ENCODE measurements at places on chromosomes 3 and 15.

- DNase-seq = peak; percentile 68
Measured at GRCh38 chr3:172065967-172066762, 26.8 kb downstream of the FNDC3B start.

GRCh38 chr3:10505050-10505790 lies at the start of gene ATP2B2:
Gene ATP2B2, minus strand, starts transcription at chr3:10505586. Its CDS starts 56,043 bp downstream, at chr3:10449543.
- no peak for DNase-seq

- no peak for DNase-seq
Measured at GRCh38 chr3:26589678-26590077, 32.9 kb upstream of the LRRC3B start.

- DNase-seq = no peak
Measured at GRCh38 chr3:23697416-23697815, 108.3 kb upstream of the UBE2E1 start.

GRCh38 chr15:62534996-62535395 lies 369.9 kb upstream of the C2CD4B start:
- DNase-seq = no peak

GRCh38 chr3:157134620-157135191 lies 25.2 kb downstream of the CCNL1 start:
- no peak for DNase-seq

- peak; percentile 31 for DNase-seq
Measured at GRCh38 chr3:66280304-66280703, 59.5 kb downstream of the SLC25A26 start.

GRCh38 chr3:151479452-151479851 lies 18.6 kb upstream of the IGSF10 start:
- no peak for DNase-seq

DNA sequence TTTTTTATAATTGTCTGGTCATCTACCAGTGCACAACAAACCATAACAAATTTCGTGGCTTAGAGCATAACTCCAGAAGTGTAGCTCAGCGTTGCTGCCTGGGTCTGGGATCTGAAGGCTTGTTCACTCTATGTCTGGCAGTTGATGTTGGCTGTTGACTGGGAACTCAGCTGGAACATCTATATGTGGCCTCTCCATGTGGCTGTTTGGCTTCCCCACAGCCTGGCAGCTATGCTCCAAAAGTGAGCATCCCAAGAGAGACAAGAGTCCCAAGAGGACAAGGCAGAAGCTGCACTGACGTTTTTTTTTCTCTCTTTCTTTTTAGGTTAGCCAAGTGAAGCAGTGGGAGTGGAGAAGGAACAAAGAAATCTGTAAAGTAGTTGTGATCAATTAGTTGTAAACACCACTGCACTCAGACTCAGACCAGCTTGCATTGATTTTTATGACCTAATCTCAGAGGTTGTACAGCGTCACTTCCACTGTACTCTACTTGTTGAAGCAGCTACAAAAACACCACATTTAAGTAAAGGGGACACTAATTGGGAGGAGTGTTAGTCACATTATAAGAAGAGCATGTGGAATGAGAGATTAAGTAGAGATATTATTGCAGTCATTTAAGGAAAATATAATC lies 2.5 kb upstream of the GPR176 start:
- DNase-seq = no peak

GRCh38 chr3:117483839-117484238 lies 774.3 kb downstream of the TUSC7 start:
- DNase-seq = no peak

DNA sequence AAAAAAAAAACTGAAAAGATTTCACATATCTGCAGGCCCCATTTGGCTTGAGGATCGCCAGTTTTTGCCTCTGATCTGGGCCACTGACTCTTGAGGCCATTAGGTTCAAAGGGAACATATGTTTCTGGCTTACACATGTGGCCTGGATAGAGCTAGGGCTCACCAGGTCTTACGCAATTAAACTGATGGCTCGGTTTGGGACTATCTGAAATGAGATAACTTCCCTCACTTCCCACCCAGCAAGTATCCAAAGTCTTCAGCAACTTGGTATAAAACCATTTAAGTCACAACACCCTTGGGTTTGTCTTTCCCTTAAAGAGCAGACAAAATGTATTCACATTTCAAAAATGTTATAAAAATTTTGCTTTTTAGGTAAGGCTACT lies 36.3 kb downstream of the LRIG1 start:
- DNase-seq = peak; percentile 35

- DNase-seq = no peak
Measured at GRCh38 chr3:170670504-170670903, 84.6 kb upstream of the SLC7A14 start.

- no peak for DNase-seq
Measured at GRCh38 chr15:51311510-51311909, 26.9 kb downstream of the CYP19A1 start.

- DNase-seq = no peak
Measured at GRCh38 chr3:95350049-95350448, 1287.2 kb downstream of the NSUN3 start.

DNA sequence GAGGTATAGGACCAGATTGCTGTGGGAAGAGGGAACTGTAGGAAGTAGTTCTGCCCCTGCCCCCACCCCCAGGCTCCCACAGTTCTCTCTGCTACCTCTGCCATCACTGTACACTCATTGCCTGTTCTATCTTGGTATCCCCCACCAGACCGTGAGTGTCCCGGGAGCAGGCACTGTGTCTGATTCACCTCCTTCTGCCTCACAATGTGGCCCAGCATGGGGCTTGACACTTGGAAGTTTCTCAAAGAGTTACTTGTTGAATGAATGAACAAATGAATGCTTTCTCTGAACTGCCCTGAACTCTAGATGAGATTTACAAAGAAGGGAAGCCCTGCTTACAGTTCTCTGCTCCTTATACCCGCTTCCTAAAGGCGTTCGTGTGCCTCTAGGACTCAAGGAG lies 27.1 kb upstream of the PIK3CB start:
- peak; percentile 81 for DNase-seq

DNA sequence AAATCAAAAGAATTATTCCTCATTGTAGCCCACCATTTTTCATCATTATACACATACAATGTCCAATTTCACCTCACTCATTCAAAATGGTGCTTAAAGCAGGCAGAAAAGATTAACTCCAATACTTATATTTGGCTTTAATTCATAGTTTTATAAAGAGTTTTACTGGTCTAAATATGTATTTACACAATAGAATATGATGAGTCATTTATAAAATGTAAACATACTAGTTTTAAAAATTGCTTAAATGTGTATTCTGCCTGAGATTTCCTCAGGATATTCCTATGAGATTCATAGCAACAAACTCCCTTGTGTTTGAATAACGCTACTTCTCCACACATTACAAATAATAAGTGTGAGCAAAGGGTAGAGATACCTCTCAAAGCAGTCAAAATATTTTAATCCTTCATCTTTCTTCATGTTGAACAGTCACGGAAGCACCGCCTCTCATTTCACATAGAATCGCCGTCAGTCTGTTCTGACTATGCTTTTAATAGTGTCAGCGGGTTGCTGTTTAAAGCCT lies 75.7 kb upstream of the GBE1 start:
- DNase-seq = no peak

DNA sequence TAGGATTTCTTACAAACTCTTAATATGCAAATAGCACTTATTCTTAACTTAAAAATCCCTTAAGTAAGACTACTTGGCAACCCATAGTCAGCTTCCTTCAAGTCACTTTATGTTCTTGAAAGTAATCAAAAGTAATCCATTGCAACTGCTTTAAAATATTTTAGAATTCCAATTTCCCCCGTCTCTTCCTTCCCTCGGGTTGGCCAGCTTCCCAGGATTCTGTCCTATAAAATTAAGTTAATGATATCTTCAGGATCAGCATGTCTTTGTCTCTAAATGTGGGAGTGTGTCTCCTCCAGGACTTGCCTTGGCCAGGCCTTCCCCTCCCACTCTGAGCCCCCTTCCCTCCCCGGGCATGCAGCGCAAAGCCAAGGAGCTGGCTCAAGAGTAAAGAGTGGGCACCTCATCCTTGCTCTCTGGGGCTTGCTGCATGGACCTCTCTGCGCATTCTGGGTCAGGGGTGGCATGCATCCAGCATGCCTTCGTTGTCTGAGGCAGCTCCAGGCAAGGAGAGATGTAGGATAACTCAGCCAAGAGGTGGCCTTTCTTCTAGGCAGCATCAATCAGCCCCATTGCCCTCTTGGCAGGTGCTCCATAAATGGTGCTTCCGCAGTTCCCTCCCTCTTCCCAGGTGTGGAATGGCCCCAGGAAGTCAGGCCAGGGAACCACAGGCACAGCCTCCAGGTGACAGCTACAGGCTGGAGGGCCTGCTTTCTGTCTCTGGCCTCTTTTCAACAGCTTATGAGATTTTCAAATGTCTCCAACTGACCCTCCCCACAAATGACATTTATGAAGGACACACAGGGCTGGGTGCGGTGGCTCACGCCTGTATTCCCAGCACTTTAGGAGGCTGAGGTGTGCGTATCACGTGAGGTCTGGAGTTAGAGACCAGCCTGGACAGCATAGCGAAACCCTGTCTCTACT lies 108.7 kb upstream of the ALDH1A3 start:
- no peak for DNase-seq

- peak; percentile 98 for DNase-seq
Measured at GRCh38 chr3:52046186-52046901, 10.0 kb downstream of the DUSP7 start.

DNA sequence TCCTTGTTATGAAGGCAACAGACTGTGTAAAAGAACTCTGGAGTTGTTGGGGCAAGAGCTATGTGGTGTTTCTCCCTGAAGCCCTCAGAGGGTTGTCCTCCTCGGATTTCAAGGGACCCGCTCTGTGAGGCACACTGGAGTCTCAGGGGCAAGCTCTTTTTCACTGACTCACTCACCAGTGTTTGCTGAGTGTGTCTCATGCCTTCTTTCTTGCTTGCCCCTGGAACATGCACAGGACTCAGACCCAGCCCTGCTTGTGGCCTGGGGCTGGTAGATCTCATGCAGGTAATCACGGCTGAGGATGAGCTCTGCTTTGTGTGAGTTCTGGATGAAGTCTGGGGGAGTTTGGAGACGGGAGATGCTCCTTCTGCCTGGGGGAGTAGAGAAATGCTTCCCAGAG lies 93.7 kb downstream of the CACNA1D start:
- DNase-seq = no peak

- DNase-seq = peak; percentile 25
Measured at GRCh38 chr3:110811050-110811449, 260.6 kb upstream of the NECTIN3 start.

DNA sequence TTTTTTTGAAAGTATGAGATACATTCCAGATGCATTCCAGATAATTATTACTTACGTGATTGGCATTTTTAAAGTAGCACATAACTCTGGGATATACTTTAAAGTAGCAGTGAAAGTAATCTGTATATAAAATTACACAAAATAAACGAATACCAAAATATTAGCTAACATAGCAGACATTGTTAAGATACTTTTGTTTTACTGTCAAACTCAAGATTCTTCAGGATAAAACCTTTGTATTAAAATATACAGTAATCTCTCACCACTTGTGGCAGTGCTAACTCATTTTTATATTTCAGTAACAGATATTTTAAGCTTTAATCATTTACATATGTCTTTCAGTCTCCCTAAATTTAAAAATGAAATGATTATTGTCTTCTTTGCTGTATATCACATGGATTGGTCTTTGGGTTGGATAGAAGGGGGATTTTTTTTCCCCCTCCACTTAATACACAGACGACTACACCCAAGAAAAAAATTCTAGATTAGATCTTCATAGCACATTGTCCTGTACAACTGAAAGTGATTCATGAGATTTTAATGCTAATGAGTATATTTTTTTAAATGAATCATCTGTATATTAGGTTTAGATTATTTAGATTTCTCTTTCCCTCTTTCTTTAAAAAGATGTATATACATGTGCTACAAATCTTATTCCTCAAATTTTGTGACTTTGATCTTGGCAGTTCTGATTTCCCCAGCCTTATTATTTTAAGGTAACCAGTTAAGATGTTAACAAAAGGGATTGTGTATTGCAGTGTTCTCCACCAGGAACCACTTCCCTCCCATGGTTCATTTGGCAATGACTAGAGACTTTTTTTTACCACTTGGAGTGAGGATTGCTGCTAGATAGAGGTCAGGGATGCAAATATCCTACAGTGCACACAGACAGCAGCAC lies 24.5 kb upstream of the EBLN2 start:
- DNase-seq = peak; percentile 41

DNA sequence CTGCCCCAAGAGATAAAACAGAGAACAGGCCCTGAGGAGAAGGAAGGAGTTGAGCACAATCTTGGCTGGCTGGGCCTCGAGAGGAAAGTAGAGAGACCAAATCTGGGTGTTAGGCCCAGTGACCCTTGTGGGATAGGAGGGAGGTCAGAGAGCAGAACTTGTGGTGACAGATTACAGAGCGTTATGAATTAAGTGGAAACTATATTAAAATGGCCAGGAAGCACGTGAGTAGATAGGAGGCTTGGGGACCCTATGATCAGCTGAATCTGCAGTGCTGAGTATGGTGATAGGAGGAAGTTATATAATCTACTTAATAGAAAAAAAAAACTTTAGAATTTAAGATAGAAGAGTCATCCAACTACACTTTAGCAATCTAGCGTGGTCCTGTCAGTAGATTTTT lies 30.0 kb downstream of the ST6GAL1 start:
- no peak for DNase-seq

- DNase-seq = no peak
Measured at GRCh38 chr3:12875857-12876836, 34.8 kb upstream of the RPL32 start.

DNA sequence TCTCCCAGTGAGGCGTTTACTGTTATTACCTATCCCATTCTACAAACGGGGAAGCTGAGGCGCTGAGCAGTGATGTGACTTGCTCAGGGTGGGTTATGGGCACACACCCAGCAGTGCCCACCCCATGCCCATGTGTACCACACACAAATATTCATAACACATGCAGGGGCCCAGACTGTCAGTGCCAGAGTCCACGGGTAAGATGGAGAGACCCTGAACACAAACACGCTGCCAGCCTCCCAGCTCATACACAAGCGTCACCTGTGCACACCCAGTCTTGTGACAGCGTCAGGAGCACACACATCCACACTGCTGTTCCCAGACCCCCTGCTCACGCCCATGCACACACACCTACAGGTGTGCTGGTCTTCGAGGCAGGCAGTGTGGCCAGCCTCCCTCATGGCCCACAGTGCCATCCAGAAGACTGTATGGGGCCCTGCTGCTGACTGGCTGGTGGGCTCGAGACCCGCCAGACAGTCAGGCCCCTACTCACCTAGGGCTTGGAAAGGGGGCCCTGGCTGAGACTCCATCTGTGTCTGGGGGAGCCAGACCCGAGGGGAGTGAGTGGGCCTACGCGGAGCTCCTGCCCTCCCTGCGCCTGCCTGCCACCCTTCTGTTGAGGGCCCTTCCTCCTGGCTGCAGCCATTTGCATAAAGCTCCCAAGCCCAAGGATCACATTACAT lies 39.4 kb downstream of the DNAJB8 start:
- DNase-seq = no peak

DNA sequence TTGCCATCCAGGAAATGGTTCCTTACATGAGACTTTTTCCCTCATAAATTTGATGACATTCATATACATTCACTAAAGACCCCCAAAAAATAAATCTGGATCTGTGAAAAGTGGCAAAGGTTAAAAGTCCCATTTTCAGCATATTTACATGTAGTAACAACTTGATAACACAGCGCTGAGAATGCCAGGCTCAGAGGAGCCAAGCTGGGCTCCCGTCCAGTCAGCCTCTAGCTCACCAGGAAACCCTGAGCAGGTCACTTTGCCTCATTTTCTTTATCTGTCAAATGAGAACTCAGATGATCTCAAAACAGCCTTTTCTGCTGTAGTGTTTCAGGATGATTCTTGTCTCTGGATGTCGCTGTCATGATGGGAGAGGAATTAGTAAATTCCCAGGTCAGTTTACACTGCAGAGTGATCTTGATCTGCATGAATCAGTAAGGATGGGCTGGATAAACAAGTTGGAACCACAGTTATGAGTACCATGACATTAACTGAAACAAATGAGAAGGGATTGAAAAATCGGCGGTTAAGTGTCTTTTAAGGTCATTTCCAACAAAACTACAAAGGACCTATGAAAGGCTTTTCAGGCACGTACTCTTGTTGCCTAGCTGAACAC lies 82.8 kb downstream of the PPARG start:
- DNase-seq = peak; percentile 86
